IMR-90 (cell line): ENCODE measurements at places on chromosomes 11 and 22. TPM values are rescaled to one million over a fixed set of nuclear protein-coding genes. Genes with fewer than 3 reads are reported as not detected.
A peak's percentile ranks its signal among the peaks of the same experiment; 100 is the strongest.

MMP26 gene
- not detected in 2 replicates for polyA plus RNA-seq

SDHD gene
- polyA plus RNA-seq, result 165 and 166 TPM in 2 replicates

SLCO2B1 gene
- polyA plus RNA-seq, result not detected in 2 replicates

TMEM86A gene
- polyA plus RNA-seq, result 0.30 and 0.31 TPM in 2 replicates

DNA sequence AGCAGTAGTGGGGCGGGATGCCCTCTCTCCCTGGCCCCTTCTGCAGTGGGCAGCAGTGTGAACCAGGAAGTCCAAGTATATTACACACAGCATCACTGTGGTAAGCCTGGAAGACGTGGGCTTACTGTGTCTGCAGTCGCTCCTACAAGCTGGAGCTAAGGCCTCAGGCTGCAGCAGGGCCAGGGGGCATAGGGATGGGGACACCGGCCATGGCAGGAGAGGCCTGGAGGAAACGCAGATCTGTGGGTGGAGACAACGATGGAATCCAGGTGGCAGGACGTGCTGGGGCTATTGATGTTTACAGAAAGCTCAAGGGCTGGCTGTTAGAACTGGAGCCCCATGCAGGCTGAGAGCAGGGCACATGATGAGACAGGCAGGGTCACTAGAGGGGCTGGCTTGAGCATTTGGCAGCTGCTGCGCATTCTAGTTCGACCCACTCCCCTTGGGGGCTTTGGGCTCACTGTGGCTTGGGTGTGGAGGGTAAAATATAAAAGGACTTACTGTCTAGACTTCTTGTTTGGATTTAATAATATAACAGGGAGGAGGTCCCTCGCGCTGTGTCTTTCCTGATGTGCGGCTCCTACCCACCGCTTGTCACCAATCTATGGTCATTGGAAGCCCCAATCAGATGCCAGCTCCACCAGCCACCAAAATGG is 539.5 kb downstream of the TBC1D22A start:
- DNase-seq, result no peak

DNA sequence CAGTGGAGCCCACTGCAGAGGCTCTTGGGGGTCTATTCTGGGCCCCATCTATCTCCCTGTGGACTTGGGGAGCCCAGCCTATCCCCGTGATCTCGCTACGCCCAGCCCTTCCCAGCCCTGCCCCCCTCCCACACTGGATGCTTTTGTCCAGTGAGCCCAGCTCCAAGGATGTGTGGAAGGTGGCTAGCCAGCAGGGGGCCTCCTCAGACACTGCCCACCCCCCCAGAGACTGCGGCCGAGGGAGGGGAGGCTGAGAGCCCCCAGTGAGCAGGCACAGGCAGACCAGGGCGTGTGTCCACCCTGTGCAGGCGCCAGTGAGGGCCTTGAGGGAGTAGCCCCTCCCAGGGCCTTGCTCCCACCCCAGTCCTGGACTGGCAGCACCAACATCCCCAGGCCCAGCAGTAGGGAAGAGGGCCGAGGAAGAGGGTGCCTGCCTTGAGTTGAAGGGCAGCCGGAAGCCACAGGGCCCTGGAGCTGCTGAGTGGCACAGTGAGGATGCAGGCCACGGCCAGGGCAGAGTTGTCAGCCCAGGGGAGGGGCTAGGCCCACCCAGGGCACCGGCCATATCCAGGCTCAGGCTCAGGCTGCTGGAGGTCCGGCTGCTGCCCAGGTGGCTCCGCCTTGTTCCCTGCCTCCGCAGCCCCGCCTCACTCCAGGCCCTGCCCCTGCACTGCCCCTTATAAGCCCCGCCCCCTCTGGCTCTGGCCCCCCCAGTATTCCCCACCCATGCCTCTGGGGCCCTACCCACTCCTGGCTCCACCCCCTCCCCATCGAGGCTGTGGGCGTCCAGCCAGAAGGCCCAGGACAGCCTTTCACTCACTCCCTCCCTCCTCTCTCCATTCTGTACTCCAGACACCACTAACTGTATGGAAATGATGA is 28.0 kb downstream of the MOB2 start:
- DNase-seq, result peak; percentile 2

- no peak for DNase-seq
These were observed 17.5 kb downstream of the PDGFD start for GRCh38 chr11:104146421-104146820.

- peak; percentile 47 for DNase-seq
These were observed 28.1 kb downstream of the ZNF214 start for GRCh38 chr11:6992026-6992425.

DNA sequence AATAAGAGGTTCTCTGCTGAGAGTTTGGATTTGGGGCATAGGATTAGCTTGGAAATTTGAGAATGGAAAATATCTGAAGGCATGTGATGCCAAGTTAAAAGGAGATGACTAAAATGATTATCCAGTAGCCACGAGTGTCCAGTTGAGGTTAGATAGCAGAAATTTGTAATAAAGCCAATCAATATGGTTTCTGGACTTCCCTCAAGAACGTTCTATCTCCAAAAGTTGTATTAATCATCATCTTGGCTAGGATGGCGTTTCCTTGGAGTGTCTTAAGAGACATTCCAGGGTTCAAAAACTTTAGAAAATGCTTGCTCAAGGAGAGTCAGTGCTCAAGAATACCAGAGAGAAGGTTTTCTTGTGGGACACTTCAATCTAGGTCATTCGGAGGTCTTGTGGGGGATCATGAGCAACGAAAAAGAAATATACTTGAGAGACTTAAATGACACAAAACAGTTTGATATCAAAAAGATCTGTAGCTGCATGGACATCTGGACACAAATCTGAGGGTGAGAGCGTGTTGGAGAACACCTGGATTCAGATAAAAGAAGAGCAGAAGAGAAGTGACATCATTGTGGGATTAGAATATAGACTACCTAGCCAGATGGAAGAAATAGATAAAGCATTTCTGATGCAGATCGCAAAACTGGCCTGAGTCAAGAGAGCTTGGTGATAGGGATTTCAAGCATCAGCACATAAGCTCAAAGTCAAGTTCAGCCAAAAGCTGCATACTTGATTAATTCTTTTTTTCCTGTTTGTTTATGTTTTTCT is 97.7 kb downstream of the ARFGAP2 start:
- peak; percentile 8 for DNase-seq

DNA sequence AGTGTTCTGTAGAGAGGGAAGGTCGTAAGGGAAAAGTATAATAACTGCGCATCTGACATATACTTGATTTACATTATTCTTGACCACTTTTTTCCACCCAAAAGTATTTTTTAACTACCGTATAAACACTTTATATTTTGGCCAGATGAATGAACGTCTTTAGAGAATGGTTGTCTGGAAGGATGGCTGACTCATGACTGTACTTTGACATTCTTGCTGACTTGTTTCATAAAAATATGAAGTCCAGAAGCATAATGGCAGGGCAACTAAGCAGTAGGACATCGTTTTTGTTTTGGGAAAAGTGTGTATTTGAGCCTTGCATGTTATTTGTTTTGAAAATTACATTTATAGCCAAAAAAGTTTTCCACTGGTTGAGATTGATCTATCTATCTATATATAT is 110.0 kb downstream of the OSBP2 start:
- no peak for DNase-seq

DNA sequence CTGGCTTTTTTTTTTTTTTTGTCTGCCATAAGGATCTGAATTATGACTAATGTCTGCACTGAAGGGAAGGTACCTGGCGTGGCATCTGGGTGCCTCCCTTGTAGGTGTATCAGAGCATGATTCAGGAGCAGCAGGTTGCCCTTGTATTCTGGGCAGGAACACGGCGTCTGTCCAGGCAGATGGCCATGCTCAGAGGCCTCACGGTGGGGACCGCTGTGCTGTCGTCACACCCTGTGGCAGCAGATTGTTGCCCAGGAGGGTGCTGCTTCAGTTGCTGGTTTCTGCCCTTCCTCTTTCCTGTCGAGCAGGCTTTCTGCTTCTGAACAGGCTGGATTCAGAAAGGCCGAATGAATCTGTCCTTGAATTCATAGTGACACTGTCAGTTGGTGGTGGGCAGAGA is 11.0 kb downstream of the ZNRF3 start:
- DNase-seq, result no peak

- DNase-seq, result peak; percentile 64
These were observed 9.1 kb upstream of the OR10D3 start for GRCh38 chr11:124174001-124174583.

- DNase-seq, result peak; percentile 46
These were observed 6.0 kb downstream of the MALAT1 start for GRCh38 chr11:65504674-65505465.

- peak; percentile 70 for DNase-seq
These were observed 66.5 kb downstream of the CCDC34 start for GRCh38 chr11:27296497-27296896.

- DNase-seq, result no peak
These were observed 5.0 kb upstream of the VWA5A start for GRCh38 chr11:124110201-124110600.
